ENCODE measurements at places on chromosomes 12 and 14.

DNA sequence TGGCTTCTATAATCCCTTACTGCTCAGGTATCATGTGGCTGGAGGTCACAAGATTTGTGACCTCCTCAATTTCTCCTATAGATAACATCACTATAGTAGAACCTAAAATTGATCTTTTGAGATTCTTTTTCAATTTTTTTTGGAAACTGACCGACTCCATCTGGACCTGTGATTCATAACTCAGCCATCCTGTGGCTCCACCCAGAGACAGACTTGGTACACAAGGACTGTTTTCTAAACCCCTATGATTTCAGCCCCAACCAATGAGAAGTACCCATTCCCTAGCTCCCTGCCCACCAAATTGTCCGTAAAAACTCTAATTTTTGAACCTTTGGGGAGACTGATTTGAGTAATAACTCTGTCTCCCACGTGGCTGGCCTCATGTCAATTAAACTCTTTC, 148.9 kb downstream of the SYT10 start:
- DNase-seq: no peak

GRCh38 chr14:45680531-45680930, 427.5 kb upstream of the MIS18BP1 start:
- no peak for DNase-seq

GRCh38 chr12:115172521-115172920, 488.5 kb upstream of the TBX3 start:
- no peak for DNase-seq

GRCh38 chr12:97767347-97767746, 304.7 kb downstream of the RMST start:
- no peak for DNase-seq

GRCh38 chr12:114403690-114404066, 2.3 kb downstream of the TBX5 start:
- DNase-seq: no peak

- DNase-seq: no peak
Observed at GRCh38 chr12:39252628-39253027, 190.3 kb downstream of the KIF21A start.

DNA sequence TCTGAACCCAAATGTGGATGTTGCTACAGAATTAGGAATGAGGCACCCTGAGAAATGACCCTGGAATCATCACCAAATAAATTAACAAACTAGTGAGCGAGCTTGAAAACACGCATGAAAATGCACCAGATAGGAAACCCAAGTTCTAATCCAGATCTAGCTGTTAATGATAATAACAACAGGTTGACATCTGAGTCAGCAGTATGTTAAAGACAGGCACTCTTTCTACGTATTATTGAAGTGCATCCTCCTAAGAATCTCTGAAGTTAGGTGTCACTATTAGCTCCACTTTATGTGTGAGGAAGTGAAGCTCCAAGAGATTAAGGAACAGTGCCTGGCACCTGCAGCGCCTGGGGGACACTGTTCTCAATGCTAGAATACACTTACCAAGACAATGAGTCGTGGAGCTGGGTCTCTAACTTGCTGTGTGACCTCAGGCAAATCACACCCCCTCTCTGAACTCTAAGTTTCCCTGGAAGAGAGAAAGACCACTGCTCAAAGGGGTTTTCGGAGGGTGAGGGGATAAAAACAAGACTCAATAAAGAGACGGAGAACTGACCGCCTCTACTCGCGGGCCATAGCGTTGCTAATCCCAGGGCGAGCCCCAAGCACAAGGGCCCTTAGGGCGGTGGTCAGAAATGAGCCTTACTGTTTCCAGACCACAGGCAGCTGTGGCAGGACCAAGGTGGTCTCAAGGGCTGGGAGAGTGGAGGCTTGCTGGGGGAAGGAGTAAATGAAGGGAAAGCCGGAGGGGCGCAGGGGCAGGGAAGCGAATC, 2.1 kb downstream of the SLC6A12 start:
- DNase-seq: peak; percentile 2

- DNase-seq: peak; percentile 57
Observed at GRCh38 chr12:59668674-59669073, 72.8 kb downstream of the SLC16A7 start.

GRCh38 chr12:4119157-4119761, 154.3 kb upstream of the CCND2 start:
- DNase-seq: no peak

- no peak for DNase-seq
Observed at GRCh38 chr12:95224202-95225170, 6.9 kb downstream of the VEZT start.

All from inflammatory macrophage (primary cell).